ENCODE measurements at places on chromosomes 13 and 19.

DNA sequence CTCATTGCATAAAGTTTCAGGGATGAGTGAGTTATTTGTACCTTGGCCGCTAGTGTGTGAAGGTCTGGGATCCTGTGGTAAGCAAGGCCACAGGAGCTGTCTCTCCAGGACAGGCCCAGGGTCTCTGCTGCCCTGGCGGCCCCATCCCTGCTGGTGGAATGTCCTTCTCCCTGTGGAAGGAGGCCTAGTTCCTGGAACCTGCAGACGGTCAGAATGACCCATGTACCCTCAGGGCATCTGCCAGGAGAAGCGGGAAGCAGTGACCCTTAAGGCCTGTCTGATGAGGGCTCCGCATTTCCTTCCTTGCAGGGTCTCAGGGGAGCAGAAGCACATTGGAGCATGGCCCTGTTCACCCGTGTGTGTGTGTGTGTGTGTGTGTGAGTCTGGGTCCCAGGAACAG, 32.1 kb upstream of the SOX1 start:
- no peak for DNase-seq

DNA sequence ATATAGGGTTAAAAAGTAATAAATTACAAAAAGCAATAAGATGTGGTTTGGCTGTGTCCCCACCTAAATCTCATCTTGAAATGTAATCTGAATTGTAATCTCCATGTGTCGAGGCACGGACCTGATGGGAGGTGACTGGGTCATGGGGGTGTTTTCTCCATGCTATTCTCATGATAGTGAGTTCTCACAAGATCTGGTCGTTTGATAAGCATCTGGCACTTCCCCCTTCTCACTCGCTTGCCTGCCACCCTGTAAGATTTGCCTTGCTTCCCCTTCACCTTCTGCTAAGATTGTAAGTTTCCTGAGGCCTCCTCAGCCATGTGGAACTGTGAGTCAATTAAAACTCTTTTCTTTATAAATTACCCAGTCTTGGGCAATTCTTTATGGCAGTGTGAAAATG, 577.4 kb downstream of the TBC1D4 start:
- DNase-seq = no peak

DNA sequence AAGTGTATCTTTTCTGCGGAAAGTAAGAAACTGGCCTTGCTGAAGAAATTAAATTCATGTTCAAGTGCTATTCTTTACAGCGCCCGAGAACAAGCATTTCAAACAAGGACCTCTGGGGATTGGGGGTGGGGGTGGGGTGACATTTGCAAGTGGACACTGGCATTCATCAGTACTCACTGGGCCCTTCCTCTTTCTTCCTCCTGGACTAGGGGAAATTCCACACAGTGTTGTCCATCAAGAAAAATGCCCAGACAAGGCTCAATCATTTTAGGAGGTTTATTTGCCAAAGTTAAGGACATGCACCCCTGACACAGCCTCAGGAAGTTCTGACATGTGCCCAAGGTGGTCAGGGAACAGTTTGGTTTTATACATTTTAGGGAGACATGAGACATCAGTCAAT, 22.9 kb upstream of the OR10H1 start:
- no peak for DNase-seq

DNA sequence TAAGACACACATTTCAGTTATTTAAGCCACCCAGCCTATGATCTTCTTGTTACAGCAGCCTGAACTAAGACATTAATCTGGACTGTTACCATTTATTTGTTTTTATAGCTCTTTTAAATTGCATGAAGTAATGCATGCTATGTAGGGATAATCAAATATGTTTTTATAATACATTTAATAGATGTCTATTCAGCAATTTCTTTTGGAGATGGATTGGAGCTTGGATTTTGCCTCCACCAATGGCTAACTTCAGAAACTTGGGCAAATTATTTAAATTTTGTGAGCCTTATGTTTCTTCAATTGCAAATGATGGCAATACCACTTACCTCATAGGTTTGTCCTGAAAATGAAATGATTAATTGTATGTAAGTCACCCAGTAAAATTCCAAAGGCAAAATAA, 288.7 kb downstream of the GPC6 start:
- DNase-seq = no peak

- no peak for DNase-seq
These were observed 3.7 kb downstream of the CREB3L3 start for GRCh38 chr19:4157164-4157563.

DNA sequence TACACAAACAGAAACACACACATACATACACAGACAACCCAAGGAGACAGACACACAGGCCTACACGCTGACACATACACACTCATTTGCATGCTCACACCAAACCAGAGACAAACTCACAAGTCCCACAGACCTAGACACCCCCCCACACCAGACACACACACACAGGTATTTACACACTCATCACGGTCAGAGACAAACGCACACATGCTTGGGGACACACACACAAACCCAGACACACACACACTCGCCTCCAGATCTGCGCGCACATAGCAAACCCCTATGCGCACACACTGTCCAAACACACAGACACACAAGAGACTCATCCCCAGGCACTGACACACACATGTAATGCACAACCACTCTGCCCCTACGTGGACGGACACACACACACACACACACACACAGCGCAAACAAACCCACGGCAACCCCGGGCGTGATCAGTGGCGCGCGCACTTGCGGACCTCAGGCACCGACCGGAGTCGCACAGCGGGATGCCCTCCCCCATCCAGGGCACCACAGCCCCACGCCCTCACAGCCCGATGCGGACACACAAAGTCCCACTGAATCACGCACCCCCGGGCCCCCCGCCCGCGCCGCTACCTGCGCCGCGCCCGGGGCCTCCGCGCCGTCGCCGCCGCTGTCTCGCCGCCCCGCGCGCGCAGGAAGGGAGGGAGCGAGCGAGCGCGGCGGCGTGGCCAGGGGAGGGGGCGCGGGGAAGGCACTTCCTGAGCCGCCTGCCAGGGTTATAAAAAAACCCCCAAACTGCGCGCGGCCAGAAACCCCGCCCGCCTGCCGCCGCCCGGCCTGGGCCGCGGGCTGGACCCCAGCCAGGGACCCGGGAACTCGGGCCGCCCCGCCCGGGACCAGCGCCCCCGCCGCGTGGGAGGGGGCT, at the start of gene ADAMTS10:
Gene ADAMTS10, minus strand, starts transcription at position 675 of the 895 bp plus-strand sequence. CDS start 5,005 bp downstream, outside the sequence.
- no peak for DNase-seq

- no peak for DNase-seq
These were observed 233 bp downstream of the ZNF561 start for GRCh38 chr19:9620842-9621155.

- no peak for DNase-seq
These were observed 911.5 kb downstream of the UQCRFS1 start for GRCh38 chr19:28301463-28301862.

DNA sequence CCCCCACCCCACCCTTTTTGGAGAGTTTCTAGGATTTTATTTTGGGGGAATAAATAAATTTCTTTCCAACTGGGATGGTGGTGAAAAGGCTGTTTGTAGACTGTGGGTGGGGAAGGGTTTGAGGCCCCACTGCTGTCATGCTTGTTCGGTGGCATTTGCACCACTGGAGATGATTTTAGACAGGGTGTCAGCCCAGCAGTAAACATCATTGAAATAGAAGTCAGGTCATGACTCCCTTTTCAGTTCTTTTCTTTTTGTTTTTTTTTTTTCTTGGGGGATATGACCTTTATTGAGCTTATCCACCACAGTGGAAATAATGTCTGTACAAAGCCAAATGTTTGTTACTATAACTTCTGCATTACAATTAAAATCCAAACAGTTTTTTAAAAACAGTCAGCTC, 14.1 kb downstream of the UBAC2 start:
- DNase-seq = no peak

- peak; percentile 71 for DNase-seq
These were observed 1.5 kb upstream of the MYADM start for GRCh38 chr19:53865918-53866864.

DNA sequence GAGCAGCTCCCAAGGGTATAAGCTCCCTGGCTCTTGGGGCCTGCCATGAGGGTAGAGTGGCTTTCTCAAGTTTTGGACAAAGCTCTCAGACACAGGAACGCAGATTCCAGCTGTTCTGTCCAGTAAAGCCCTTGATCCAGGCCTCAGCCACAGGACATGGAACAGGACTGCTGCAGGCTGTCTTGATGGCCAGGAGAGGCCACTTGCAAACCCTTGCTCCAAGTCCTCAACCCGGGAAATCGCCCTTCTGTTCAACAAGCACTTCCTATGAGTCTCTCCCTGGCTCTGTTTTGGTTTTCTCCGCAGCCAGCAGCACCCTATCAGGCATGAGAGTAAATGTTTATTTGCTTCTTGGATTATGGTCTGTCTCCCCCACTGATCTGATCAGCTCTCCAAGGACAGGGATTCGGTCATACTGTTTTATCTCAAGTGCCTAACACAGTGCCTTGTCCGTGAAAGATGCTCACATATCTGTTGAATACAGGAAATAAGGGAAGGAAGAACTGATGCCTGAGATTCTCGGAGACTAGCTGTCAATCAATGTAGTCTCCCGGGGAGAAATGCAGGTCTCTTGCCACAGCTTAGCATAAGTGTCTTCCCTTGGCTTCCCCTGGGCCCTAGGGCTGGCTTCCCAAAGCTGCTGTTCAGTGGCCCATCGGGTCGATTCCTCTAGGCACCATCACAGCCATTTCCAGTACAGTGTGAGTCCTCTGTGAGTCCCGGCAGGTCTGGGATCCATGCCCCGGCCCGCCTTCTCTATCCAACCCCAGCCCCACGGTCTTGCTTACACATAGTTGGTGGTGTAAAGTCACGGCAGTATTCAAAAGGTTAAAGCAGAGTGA, 90.8 kb downstream of the TSHZ3 start:
- no peak for DNase-seq

DNA sequence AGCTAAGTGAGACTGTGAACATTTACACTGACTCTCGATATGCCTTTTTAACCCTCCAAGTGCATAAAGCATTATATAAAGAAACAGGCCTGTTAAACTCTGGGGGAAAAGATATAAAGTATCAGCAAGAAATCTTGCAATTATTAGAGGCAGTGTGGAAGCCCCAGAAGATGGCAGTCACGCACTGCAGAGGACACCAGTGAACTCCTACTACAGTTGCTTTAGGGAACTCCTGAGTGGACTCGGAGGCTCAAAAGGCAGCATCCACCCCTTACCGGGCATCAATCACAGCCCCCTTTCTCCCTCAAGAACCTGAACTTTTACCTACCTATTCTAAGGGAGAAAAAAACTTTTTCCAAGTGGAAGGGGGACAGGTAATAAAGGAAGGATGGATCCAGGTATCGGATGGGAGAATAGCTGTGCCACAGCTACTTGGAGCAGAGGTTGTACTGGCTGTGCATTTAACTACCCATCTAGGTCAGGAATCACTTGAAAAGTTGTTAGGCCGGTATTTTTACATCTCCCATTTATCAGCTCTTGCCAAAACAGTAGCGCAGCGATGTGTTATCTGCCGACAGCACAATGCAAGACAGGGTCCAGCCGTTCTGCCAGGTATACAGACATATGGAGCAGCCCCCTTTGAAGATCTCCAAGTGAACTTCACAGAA, 80.1 kb downstream of the ZNF486 start:
- DNase-seq = no peak

- DNase-seq = no peak
These were observed 22.1 kb upstream of the F7 start for GRCh38 chr13:113083402-113084061.

GRCh38 chr19:47735131-47735530, 10.2 kb upstream of the NOP53 start:
- no peak for DNase-seq

DNA sequence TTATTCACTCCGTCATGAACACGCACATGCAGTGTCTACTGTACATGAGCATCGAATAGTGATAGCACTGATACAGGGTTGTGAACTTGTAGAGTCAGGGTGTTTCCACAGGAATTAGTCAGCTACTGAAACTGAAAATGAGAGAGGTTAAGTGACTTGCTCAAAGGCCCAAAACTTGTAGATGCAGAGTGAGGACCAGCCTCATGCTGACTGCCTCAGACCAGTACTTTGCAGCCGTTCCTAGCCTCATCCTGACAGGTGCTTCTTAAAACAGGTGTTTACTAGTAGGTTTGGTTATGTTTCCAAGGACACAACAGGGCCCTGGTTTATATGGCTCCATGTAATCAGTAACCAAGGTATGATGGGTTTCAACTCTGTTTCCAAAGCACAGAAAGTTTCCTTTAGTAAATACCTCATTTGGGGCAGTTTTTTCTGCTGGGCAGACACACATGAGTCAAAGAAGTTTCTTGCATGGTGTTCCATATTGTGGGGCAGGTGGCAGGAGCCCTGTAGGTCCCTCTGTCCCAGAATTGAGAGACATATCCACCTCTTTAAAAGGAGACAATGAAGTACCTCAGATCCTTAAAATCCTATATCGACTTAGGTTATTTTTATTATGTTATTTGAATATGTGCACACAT, 16.0 kb downstream of the FGF9 start:
- DNase-seq = peak; percentile 65

DNA sequence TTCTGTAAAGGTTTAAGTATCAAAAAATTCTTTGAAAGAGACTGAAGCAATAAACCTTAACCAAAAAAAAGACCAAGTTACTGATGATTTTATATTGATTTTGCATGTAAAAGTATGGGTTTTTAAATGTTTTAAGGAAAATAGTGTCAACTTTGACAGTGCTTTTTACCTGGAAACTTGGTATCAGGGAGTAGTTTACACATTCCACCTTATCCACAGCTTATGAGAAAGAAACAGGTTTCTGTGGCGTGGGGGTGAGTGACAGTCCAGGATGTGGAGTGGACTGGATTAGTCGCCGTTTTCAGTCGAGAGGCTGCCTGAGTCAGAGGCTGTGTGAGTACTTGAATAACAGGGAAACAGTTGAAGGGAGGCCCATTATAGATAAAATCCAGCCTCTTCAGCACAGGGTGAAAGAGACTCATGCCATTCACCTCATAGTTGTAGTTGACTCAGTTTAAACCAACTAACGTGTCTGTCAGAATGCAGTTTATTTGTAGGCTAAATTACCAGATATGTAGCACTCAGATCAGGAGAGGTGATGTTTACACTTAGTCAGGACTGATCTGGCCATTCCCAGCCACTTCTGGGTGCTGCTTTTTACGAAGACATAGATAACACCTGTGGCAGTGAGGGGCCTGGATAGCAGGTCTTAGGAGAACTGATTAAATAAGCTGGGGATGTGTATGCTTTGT, 595 bp upstream of the GPR183 start:
- DNase-seq = peak; percentile 28

- DNase-seq = no peak
These were observed 23.2 kb downstream of the SUGP1 start for GRCh38 chr19:19296953-19297689.

DNA sequence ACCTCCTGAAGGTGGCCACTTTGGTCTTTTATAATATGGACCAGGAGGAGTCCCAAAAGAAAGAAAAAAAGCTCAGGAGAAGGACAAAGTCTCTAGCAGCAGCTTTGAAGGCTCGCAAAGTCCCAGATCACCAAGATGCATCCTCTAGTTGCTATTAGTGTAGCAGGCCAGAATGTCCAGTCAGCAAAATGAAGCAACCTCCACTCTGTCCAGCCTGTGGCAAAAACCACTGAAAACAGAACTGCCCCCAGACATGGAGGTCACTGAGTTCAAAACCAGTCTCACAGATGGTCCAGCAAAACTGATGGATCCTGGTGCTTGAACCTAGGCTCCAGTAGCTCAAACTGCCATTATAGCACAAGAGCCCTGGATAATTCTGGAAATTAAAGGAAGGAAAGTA, 10.4 kb downstream of the LILRB4 start:
- no peak for DNase-seq

GRCh38 chr19:31470229-31470939, 121.1 kb upstream of the TSHZ3 start:
- DNase-seq = no peak

GRCh38 chr13:41457589-41458186, 338 bp downstream of the RGCC start:
- DNase-seq = no peak

GRCh38 chr13:113096745-113097305, 8.8 kb upstream of the F7 start:
- DNase-seq = no peak

All from T-helper 1 cell (primary cell).